ENCODE measurements at places on chromosomes 2 and 18.

DNA sequence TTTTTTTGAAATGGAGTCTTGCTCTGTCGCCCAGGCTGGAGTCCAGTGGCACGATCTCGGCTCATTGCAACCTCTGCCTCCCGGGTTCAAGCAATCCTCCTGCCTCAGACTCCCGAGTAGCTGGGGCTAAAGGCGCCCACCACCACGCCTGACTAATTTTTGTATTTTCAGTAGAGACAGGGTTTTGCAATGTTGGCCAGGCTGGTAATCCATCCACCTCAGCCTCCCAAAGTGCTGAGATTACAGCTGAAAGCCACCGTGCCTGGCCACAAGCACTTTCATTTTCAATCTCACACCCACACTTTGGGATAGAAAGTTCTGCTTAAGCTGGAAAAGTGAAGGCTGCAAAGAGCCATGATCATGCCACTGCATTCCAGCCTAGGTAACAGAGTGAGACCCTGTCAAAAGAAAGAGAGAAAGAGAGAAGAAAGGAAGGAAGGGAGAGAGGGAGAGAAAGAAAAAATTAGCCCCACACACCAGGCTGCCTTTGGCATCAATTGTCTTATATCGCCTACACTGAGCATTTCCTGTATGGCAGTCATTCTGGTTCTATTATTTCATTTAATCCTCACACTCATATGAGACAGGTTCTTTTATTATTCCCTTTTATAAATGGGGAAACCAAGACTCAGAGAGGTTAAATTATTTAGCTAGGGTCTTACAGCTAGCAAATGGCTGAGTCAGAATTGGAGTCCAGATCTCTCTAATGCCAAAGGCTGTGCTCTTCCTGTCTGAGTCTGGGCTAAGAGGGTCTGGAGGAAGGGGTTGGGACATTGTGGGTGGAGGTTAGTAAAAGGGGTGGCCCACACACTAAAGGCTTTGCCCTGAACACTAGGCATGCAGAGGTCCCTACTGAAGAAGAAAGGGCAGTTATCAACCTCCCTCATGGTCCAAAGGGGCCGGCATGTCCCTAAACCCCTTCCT lies 37.9 kb upstream of the PKDCC start:
- no peak for DNase-seq

- no peak for DNase-seq
Observed at GRCh38 chr2:136130511-136130910, 12.6 kb upstream of the CXCR4 start.

GRCh38 chr2:30736461-30737325 lies 70.6 kb downstream of the CAPN13 start:
- no peak for DNase-seq

- no peak for DNase-seq
Observed at GRCh38 chr2:12826781-12827180, 110.0 kb downstream of the TRIB2 start.

- no peak for DNase-seq
Observed at GRCh38 chr18:24459772-24460171, 665 bp upstream of the HRH4 start.

DNA sequence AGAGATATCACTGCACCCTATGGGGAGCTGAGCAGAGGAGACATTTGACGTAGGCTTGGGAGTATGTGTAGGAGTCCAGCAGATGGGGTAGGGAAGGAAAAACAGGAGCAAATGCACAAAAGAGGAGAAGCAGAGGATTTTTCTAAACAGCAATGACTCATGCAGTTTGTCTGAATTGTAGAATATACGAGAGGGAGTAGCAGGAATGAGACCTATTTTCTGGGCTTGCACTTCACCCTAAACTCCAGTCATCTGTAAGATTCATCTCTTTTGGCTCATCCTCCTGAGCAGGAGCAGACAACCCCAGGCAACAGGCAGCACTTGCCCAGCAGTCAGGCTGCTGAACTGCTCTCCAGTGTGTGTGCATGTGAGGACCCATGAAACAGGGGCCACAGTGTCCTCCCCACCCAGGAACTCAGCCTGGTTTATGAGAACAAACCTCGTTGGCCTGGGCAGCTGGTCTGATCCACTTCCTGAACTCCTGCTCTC lies 100.2 kb upstream of the CDC42EP3 start:
- peak; percentile 42 for DNase-seq

GRCh38 chr2:108820482-108820881 lies 33.9 kb downstream of the CCDC138 start:
- no peak for DNase-seq

GRCh38 chr2:144331674-144332355 lies 188.1 kb downstream of the ZEB2 start:
- peak; percentile 44 for DNase-seq

DNA sequence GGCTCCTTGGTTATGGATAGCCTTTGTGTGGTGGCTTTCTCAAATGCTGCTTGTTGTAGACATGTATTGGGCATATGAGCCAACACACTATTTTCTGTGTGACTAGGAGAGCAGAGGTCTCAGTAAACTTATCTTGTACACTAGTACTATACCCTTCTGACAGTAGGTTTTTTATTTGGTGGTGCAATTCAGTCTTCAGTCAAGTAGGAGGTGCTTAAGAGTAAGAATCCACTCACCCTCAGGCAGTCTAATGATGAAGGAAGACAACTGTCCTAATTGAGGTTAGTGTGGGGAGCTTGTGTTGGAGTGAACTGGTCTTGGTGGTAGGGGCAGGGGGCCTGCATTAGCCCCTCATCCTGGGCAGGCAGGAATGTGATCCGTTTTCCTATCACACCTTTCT lies 164.0 kb downstream of the SLC4A10 start:
- no peak for DNase-seq

DNA sequence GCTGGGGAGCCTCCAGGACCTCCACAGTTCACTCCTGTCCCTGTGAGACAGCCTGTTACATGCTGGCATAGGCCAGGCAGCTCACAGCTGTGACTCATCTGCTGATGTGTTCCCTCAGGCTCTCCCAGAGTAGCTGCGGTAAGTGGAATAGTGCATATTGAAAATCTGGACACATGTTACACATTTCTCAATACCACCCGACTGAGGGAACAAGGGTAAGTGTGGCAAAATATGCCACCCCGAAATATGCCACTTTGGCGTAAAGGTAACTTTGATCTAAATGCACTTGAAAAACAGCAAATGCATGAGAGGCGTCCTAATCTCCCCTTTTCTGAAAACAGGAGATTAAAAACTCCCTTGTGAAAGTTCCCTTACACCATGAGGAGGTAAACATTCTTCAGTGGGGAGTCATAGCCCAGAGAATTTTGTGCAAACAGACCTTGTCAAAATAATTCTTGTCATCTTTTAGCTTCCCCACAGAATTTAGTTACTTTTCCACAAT lies 557.9 kb downstream of the CCDC85A start:
- peak; percentile 96 for DNase-seq

DNA sequence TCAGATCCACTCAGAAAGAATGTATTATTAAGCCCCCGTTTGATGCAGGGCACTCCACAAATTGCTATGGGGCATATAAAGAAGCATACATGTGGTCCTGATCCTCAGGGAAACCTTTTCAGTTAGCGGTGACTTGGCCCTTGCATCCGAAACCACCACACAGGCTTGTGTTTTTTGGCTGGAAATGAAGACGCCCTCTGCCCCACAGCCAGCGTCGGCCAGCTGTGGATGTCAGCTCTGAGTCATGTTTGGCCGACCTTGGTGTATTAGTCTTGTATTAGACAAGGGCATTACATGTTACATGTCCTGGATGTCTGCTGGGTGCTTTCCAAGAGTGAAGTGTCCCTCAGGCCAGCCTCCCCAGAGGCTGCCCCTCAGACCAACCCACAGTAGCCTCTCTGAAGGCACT lies 107.6 kb upstream of the MAP3K20 start:
- DNase-seq: peak; percentile 89

- no peak for DNase-seq
Observed at GRCh38 chr2:36002941-36003340, 352.6 kb upstream of the CRIM1 start.

DNA sequence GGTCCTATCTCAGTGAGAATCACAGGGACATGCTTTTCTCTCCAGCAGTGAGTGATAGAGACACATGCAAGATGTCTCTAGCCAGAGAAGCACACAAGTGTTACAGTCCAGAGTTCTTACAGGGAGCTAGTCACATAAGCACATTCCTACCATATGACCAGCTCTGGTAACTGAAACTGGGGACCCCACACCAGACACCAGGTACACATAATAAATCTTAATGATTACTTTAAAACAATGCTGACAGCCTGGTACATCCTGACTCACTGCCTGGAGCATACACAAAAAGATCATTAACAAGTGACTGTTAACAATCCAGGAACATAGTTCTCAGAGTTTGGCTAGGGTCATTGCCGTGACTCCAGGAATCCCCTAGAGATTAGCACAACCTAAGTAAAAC lies 53.6 kb downstream of the GALNT1 start:
- no peak for DNase-seq

GRCh38 chr2:88667219-88667618 lies 24.3 kb upstream of the RPIA start:
- no peak for DNase-seq

DNA sequence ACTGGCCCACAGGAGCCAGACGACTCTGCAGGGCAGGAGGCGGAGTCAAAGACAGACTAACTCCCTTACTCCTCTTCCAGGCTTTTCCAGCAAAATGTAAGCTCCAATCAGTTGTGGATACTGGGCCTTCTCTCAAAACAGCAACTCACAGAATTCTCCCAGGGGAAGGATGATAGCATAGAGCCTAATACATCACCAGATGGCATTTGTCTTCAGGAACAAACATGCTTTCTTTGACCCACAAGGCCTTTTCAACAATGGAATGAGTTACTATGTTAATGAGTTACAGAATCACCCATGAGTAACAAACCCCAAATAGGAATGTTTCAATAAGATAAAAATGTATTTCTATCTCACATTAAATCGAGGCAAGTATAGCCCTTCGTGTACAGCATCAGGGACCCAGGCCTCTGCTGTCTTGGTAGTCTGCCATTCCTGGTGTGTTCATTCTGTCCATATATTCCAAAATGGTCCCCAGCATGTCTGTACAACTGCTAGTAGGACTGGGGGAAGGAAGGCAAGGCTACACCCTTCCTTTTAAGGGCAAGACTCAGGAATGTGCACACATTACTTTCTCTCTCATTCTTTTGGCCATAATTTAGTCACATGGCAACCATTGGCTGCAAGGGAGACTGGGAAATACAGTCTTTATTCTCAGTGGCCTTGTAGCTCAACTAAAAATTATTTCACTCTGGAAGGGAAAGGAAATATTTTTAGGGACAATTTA lies 76.4 kb downstream of the BOD1L2 start:
- DNase-seq: no peak

GRCh38 chr2:69774984-69775982 lies 33.3 kb downstream of the ANXA4 start:
- peak; percentile 51 for DNase-seq

DNA sequence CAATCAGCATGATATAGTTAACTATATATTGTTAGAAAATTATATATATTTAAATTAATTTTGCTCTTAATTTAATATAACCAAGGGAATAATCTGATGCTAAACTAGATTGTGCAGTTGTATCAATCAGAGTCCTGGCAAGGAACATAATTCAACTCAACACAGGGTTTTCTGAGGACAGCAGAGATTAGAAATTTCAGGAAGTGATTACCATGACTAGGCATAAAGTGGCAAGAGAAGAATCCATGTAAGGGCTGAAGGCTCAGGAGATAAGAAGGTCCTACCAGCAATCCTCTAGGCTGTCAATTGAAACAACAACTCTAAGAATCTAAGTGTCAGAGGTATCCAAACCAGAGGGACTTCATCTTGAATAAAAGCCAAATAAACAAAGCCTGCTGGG lies 807.8 kb downstream of the DSC3 start:
- DNase-seq: no peak

GRCh38 chr18:60111525-60111924 lies 211.7 kb downstream of the PMAIP1 start:
- DNase-seq: no peak

- DNase-seq: no peak
Observed at GRCh38 chr2:232276084-232276732, 102.3 kb upstream of the ALPP start.

- DNase-seq: no peak
Observed at GRCh38 chr2:20725782-20726181, 58.8 kb downstream of the GDF7 start.

DNA sequence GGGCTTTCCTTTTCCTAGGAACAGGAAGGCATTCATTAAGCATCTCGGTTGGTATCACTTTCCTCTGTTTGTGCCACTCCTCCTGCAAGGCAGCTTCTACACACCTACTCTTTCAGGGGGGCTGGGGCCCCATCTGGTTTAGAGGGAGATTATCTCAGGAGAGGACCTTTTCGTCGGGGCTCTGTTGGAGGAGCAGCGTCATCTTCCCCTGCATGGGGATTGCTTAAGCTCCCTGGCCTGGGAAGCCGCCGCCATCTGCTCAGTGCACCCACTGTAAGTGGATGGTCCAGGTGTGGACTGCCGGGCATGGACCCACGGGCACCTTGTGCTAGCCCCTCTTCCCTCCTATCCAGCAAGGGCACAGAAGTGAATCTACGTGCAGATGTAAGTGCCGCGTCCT lies 355.3 kb upstream of the SMIM21 start:
- no peak for DNase-seq

DNA sequence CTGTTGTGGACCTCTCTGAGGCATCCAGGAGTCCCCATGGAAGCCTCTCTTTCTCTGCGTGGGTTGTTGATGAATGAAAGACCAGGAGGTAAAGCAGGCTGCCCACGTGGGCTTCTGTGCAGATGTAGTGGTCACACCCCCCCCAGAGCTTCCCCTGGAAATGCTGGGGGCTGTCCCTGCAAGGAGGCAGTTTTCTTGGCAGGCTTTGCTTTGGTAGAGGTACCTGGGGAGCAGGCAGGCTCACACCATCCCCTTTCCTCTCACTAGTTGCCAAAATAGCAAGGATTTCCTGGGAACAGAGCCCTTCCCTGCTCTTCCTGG lies 97.6 kb upstream of the MAP3K20 start:
- no peak for DNase-seq

GRCh38 chr2:17171446-17172049 lies 346.7 kb downstream of the RAD51AP2 start:
- peak; percentile 63 for DNase-seq

GRCh38 chr2:241949736-241950412 lies 80.3 kb downstream of the RTP5 start:
- DNase-seq: no peak

GRCh38 chr2:586641-587076 lies 90.5 kb downstream of the TMEM18 start:
- DNase-seq: no peak

DNA sequence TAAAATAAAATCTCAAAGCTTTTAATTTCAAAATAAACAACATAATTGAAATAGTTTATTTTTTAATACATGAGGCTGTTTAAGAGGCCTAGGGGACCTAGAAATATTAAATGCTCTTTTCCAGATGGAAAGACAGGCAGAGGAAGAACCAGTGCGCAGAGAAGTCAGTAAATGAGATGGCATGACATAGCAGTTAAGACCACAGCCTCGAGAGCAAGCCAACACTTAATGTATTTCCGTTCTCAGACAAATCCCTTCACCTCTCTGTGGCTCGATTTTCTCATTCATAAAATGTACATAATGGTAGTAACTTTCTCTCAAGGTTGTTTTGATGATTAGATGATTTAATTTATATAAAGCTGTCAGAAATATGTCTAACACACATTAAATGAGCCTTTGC lies 405.1 kb upstream of the CWC22 start:
- DNase-seq: no peak

GRCh38 chr2:195606179-195606578 lies 50.8 kb upstream of the SLC39A10 start:
- DNase-seq: no peak

- DNase-seq: no peak
Observed at GRCh38 chr2:9235147-9236044, 28.8 kb downstream of the ASAP2 start.

GRCh38 chr18:76432274-76432755 lies 62.7 kb downstream of the ZNF516 start:
- no peak for DNase-seq

Data from brain microvascular endothelial cell (primary cell).